NCI-H1105 (cell line): ENCODE measurements at places on chromosomes 12 and 14.

GRCh38 chr12:103505371-103506236 lies 9.8 kb upstream of the C12orf42 start:
- DNase-seq = no peak

GRCh38 chr12:2049604-2050540 lies 2.9 kb upstream of the CACNA1C start:
- no peak for DNase-seq

DNA sequence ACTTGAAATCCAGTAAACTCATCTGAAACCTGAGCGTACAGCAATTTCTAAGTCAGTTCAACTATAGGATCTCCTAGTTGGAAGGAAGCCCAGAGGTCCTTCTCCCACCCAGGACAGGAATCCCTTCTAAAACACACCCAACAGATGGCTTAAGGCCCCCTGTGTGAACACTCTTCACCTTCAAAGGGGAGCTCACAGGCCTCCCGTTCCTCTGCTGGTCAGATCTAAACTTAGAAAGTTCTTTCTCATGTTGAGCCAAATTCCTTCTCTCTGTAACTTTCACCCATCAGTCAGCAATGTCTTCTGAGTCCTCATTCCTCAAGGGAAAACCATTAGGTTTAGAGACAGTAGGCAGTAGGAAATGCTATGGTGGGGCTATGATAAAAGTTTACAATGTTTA lies 355.2 kb downstream of the PCNX1 start:
- DNase-seq = no peak

GRCh38 chr12:53190108-53190729 lies 9.5 kb upstream of the CSAD start:
- no peak for DNase-seq

DNA sequence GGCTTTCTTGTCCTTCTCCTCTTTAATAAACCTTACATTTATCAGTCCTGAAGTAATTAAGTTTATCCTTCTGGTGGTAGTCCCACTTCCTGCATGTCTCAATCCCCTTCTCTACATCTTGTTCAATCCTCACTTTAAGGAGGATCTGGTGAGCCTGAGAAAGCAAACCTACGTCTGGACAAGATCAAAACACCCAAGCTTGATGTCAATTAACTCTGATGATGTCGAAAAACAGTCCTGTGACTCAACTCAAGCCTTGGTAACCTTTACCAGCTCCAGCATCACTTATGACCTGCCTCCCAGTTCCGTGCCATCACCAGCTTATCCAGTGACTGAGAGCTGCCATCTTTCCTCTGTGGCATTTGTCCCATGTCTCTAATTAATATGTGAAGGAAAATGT lies 79.3 kb downstream of the ZFC3H1 start:
- no peak for DNase-seq

- DNase-seq = no peak
These were observed 8.5 kb downstream of the ZFP36L1 start for GRCh38 chr14:68784226-68784910.

DNA sequence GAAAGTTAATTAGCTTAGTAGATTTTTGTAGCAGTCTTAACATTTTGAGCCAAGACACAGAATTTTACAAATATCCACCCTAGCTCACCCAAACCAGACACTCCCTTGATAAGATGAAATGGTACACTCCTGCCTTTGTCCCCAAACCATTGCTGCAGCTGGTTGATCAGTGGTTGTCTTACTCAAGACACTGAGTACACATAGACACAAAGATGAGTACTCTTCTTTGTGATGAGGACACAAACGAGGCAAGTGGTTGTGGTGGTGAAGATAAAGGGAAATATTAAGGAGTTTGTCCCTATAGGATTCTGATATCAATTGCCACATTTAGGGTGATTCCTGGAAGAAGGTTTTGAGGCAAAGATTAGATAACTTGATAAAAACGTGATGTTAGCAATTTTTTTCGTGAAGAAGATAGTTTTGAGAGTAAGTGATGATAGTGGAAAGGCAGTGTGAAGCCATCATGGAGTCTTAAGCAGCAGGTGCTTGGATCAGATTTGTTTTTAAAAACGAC lies 21.4 kb upstream of the ATP2B1 start:
- DNase-seq = no peak

DNA sequence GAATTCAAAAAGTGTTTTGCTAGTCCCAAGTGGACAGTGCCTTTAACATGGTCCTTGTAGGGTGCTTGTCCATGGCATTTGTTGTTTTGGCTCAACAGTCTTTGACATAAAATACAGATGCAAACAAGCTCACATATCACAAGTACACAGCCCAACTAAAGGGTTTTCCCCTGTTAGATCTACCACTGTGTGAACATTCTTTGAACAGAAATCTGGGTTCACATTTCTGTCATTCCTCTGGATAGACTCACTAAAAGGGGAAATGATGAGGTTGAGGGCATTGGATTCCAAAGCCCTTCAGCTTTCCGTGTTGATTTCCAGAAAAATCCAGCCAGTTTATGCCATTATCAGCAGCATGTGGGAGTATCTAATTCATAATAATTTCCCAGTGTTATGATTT lies 54.1 kb downstream of the EP400 start:
- DNase-seq = no peak

GRCh38 chr12:121949648-121950397 lies 31.4 kb downstream of the CFAP251 start:
- DNase-seq = no peak

DNA sequence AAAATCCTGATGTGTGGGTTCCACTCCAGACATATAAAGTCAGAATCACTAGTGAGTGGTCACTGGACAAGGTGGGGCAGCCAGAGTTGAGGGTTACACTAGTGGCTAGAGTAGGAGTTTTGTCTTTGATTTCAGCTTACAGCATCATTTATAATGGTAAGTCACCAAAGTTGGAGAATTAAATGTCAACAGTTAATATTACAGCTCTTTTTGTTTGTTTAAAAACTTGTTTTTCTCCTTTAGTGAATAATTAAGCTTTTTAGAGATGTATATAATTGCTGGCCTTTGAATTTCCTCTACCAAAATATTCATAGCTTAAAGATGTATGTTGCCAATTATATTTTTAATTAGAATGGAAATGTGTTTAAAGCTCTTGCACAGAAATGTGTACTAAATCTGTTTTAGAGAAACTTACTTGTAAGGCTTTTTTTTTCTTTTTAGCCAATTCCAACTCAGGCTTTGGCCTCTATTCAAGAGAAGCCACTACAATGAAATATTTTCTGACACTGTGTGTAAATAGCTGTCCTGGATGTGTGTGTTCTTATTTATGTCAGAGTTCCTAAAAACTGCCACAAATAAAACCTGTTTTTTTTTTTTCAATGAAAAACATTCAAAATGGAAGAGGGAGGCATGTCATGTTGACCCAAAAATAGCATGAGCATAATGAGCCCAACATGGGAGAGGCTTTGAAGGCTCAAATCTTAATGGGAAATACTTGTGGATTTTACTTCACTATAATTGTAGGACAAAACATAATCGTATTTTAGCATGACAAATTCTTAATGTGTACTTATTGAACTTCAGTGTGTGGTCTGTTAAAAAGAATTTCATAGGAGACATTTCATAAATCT lies 92.2 kb downstream of the TBC1D30 start:
- DNase-seq = no peak

GRCh38 chr12:91959220-91959619 lies 186.4 kb downstream of the BTG1 start:
- DNase-seq = no peak

GRCh38 chr12:57850854-57851430 lies 4.4 kb upstream of the CTDSP2 start:
- no peak for DNase-seq

DNA sequence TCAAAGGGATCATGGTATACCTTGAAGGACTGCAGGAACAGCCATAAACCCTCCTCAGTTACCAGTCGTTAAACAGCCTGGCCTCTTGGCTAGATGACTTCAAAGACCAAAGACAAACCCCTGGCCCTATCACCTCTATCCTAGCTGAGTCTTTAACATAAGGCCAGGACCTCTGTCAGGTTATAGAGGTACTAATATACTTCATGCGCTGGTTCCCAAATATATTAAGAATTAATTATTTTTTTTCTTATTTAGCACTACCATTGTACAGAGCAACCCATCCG lies 459.8 kb downstream of the RAD51B start:
- no peak for DNase-seq

DNA sequence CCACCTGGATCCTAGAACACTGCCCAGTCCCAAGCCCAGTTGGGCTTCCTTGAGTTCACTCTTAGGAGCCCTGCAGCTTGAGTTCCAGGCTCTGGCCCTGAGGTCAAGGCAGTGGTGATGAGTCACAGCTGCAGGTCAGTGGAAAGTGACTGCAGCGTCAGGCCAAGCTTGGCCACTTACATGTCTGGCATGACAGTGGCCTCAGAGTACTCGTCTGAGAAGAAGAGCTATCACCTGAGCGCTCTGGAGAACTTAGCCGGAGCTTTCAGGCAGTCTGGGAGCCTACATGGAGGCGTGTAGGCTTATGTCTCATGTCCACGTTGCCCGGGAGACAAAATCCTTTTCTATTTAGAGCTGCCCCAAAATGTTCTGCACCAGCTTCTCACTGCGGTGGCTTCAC lies 75.6 kb downstream of the ARL6IP4 start:
- DNase-seq = no peak

DNA sequence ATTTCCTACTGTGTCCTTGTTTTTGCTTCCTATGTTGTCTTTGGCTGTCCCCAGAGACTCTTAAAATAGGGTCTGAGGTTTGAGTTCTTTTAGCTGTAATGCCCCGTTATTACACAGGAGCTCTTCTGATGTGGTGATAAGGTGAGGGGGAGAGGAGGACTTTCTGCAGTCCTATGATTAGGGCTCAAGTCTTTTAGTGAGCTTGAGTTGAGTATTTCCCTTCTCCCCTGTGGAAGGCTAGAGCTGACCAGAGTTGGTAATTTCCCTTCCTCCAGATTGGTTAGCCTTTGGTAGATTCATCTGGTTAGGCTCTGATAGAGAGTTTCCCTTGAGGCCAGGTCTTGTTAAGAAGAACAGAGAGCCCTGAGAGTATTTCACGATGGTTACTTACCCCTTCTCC lies 4.3 kb upstream of the HIF1A start:
- DNase-seq = no peak

- DNase-seq = no peak
These were observed 104.2 kb upstream of the ABCD2 start for GRCh38 chr12:39723831-39724230.

DNA sequence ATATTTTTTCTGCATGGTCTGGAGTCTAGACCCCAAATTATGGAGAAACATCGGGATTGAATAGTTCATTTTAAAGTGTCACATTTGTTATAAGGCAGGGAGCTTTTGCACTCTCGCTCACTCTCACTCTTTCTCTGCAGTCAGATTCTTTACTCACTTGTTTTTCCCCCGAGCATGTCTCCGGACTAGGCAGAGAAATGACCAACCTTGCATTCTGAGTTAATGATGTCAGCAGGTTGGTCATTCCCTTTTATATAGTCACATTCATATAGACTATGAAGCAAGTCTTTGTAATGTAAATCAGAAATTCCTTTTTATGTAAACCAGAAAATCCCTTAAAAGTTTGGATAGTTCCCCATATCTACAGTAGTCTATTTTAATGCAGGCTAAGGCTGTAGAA lies 4.1 kb downstream of the C12orf75 start:
- no peak for DNase-seq

DNA sequence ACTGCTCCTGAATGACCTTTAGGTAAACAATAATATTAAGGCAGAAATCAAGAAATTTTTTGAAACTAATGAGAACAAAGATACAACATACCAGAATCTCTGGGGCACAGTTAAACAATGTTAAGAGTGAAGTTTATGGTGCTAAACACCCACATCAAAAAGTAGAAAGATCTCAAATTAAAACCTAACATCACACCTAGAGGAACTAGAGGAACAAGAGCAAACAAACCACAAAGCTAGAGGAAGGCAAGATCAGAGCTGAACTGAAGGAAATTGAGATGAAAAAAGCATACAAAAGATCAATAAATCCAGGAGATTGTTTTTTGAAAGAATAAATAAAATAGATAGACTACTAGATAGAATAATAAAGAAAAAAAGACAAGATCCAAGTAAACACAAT lies 7.2 kb downstream of the OR8S1 start:
- DNase-seq = no peak

- no peak for DNase-seq
These were observed 16.4 kb upstream of the RNASE4 start for GRCh38 chr14:20667957-20668356.

GRCh38 chr12:104201238-104202001 lies 14.2 kb upstream of the TXNRD1 start:
- peak; percentile 28 for DNase-seq

DNA sequence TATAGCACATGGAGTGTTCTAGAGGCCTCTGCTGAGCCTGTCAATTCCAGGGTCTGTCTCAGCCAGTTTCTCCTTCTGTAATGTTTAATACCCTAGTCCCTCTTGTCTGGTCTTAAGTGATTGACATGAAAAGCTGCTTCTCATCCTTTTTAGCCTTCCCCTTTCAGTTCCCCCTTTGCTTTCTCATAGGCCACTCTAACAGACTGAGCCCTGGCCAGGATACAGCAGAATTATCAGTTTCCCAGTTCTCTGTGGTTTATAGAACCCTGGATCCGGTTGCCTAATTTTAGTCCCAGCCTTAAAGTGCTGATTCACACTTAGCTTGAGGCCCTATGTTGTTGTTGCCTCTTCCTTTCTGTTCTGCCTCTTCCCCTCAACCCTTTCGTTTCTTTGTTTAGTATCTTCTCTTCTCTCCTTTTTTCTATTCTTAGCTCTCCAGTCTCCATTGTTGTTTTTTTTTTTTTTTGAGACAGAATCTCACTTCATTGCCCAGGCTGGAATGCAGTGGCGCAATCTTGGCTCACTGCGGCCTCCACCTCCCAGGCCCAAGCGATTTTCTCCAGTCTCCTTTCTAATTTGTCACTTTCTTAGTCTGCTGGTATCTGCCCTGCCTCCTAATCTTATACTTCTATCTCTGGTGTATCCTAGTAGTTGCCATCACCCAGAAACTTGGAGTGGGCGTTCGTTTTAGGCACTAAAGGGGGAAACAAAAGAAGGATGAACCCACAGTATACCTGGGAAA lies 2.9 kb upstream of the BIN2 start:
- no peak for DNase-seq

- DNase-seq = peak; percentile 60
These were observed 114.2 kb upstream of the ARID2 start for GRCh38 chr12:45615268-45615667.

GRCh38 chr14:77485901-77486678 lies 12.5 kb downstream of the ISM2 start:
- DNase-seq = no peak

DNA sequence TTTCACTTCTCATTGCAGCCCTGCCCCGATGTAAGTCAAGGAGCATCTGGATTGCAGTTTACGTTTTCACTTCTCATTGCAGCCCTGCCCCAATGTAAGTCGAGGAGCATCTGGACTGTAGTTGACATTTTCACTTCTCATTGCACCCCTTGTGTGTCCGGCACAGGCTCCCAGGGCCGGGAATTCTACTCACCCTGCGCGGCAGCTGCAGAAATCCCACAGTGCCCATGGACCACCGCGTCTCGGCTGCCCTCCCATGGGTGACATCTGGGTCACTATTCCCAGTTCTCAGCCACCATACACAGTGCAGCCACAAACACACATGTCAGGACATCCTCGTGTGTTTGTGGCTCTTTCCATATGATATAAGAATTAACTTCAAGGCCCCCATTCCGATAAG lies 378.5 kb downstream of the ADGRD1 start:
- DNase-seq = no peak

GRCh38 chr12:105723494-105723893 lies 393.0 kb downstream of the C12orf75 start:
- no peak for DNase-seq
